AG09309 (cell line): ENCODE measurements at places on chromosomes 5 and 9.

DNA sequence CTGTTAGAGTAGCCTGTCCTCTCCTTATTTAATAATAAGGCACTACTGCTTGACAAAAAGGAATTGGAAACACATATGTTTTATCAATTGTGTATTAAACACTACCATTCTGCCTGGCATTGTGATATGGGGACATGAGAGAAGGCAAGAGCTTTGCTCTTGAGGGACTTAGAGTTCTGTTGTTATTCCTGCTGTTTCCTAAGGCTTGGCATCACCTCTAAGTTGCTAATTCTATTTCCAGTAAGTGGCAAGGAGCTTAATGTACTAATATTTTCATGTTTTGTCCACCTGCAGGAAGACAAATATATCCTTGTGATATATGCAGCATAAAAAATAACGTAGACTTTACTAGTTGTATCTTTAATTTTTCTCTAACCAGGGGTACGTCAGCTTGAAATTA lies 12.6 kb downstream of the HMGCR start:
- DNase-seq: no peak

GRCh38 chr5:53373451-53374158 lies 106.8 kb upstream of the FST start:
- DNase-seq: no peak

GRCh38 chr9:14222149-14222835 lies 91.6 kb downstream of the NFIB start:
- DNase-seq: no peak

DNA sequence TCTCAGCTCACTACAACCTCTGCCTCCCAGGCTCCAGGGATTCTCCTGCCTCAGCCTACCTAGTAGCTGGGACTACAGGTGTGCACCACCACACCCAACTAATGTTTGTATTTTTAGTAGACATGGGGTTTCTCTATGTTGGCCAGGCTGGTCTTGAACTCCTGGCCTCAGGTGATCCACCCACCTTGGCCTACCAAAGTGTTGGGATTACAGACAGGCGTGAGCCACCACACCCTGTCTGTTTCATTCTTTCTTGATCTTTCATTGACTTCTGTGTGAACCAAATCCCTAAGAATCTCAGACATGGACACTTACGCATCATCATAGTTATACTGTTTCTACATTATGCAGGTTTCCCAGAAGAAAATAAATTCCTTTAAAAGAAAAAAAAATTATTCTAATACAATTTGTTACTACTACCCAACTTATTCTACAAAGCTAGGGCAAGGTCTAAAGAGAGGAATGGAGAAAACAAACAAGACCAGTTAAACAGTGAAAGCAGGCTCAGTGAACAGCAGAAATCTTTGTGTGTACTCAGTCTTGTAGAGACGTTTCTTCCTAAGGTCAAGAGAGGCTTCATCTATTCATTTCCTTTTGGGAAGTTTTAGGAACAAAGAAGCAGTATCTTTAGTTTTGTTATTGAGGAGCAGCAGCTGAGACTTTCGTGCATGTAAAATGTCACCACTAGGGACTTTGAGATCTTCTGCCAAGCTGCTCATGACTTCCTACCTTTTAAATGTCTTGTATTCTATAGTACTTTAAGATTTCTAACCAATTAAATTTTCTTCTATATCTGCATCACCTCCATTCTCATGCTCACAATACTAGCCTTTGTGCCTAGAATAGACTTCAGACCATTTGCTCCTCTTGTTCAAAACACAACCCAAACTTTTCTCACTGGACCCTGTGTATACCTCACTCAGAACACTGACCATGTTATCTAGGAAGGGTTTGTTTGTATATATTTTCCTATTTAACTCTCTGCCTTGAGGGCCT lies 5.6 kb upstream of the HMGCR start:
- DNase-seq: no peak

DNA sequence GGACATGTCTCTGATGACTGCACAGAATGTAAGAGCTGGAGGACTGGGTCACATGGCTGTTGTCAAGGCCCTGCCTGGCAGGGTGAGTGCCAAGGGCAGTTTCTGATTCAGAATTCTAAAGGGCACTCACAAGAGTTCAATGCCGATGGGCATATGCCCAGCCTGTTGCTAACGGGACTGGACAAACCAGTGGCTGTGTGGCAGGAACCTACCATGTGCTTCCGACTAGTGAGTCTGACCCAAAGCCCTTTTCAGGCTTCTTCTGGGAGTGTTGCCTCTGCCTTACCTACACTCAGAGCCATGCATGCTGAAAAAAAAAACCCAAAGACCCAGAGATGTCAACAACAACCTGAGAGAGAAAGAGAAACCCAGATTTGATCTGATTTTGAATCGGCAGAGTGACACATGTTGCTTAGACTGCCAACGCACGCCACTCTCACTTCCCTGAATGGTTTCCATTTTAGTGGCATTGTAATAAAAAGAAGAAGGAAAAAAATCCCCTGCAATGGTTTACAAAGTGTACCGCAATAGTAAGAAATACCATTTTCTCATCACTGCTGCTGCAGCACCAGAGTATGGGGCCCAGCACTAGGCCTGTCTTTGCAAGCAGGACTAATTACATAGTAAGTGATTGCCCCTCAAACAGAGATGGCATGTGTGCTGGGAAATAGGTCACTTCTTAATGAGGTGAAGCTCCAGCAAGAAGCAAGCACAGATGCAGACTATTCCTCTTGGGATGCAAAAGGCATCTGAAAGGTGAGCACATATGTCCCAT lies 194.3 kb downstream of the PALM2AKAP2 start:
- no peak for DNase-seq

GRCh38 chr9:14314424-14314928 lies 535 bp upstream of the NFIB start:
- DNase-seq: no peak

DNA sequence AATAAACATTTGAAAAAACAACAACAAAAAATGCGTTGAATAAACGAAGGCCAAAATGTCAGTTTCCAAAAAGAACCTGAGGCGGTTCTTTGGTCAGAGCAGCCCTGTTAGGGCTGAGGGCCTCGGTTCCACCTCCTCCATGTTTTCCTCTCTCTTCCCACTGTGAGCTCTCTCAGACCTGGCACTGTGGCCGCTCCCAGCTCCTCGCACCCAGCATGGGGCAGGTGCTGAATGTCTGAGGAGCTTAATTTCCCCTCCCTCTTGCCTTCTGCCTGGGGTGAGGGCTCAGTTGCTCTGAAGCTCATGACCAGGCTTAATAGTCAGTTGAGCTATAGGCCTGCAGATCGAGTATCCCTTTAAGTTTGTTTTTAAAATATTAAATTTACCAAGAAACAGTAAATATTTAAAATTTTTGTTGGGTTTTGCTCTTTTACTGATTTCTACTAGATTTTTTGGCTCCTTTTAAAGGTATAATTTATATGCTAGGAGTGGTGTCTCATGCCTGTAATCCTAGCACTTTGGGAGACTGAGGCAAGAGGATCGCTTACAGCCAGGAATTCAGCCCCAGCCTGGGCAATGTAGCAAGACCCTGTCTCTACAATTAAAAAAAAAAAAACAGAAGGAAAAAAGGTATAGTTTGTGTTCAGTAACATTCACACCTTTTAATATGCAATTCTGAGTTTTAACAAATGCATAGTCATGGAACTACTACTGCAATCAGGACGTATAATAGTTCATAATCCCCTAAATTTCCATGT lies 28.1 kb downstream of the DAPK1 start:
- no peak for DNase-seq
